ENCODE measurements at places on chromosomes 7 and 10. TPM values are rescaled to one million over a fixed set of nuclear protein-coding genes. Genes with fewer than 3 reads are reported as not detected.

NPC1L1 gene
- 3.3 TPM for polyA plus RNA-seq

COL13A1 gene
- 34.7 TPM for polyA plus RNA-seq

PHYHIPL gene
- 11.9 TPM for polyA plus RNA-seq

FUOM gene
- polyA plus RNA-seq = 22.1 TPM

TSPAN13 gene
- 24.6 TPM for polyA plus RNA-seq

CFAP70 gene
- 10.1 TPM for polyA plus RNA-seq

- DNase-seq = no peak
These were observed 58.1 kb downstream of the CAV1 start for GRCh38 chr7:116582806-116583444.

- DNase-seq = no peak
These were observed 364 bp downstream of the ZNF518A start for GRCh38 chr10:96130326-96130995.

GRCh38 chr10:62459500-62459899 lies 85.3 kb downstream of the ZNF365 start:
- DNase-seq = no peak

DNA sequence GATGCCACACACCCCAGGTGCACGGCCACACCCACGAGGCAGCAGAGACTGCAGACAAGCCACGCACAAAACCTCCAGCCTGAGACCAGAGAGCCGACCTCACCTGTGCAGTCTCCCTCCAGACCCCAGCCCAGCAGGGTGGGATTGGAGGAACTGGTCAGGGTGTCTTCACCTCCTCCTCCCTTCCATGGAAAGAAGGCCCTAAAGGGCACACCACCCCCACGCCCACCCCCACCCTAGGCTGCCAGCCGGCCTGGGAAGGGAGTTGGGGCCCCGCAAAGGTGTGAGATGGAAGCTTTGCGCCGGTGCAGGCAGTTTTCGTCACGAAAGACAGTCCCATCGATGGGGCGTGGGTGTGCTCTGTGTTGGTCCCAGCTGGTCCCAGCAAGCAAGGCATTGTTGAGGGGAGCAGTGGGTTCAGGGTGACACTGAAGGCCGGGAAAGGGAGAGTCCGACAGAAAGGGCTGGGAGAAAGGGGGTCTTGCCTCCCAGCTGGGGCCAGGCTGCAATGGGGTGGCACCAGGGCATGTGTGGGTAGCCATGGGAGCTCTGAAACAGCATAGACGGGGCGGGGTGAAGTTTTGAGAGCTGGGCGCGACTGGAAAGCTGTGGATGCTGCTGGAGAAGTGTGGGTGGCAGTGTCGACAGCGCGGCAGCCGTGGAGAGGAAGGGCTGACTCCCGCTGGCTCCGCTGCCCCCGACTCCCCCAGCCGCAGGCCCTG lies 349.2 kb downstream of the GLRX3 start:
- DNase-seq = no peak

- no peak for DNase-seq
These were observed 56.4 kb upstream of the ECHDC3 start for GRCh38 chr10:11685787-11686218.

DNA sequence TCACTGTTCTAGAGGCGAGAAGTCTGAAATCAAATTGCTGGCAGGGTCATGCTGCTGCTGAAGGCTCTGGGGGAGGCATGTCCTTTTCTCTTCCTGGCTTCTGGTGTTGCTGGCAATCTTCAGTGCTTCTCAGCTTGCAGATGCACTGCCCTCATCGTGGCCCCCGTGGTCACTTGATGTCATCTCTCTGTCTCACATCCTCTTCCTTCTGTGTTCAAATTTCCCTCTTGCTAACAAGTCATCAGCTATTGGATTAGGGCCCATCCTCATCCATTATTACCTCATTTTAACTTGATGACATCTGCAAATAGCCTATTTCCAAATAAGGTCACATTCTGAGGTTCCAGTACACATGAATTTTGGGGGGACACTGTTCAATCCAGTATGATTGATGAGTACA lies 36.6 kb upstream of the SRGN start:
- no peak for DNase-seq

DNA sequence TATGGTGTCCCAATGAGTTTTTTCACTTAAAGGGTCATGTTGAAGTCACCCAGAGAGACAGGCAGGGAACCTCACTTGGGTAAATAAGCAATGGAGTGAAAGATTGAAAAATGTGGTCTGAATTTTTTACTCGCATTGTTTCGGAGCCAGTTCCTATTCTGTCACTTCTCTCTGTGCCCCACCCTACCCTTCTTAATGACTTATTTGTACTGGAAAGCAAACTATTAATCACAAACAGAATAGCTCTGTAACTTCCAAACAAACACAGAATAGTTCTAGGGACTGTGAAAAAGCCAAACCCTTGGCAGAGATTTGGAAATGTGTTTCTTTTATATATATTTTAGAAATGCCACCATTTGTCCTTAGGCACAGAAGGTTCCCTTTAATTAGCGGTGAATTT lies 76.0 kb downstream of the LRMDA start:
- DNase-seq = no peak

- DNase-seq = no peak
These were observed 65.6 kb downstream of the DOCK4 start for GRCh38 chr7:112140600-112140999.

DNA sequence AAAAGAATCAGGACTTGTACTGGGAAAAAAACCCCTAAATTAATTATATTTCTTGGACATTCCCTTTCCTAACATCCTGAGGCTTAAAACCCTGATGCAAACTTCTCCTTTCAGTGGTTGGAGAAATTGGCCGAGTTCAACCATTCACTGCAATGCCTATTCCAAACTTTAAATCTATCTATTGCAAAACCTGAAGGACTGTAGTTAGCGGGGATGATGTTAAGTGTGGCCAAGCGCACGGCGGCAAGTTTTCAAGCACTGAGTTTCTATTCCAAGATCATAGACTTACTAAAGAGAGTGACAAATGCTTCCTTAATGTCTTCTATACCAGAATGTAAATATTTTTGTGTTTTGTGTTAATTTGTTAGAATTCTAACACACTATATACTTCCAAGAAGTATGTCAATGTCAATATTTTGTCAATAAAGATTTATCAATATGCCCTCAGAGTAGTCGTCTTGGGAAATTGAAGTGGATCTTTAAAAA lies 6.6 kb downstream of the EMX2 start:
- DNase-seq = no peak

DNA sequence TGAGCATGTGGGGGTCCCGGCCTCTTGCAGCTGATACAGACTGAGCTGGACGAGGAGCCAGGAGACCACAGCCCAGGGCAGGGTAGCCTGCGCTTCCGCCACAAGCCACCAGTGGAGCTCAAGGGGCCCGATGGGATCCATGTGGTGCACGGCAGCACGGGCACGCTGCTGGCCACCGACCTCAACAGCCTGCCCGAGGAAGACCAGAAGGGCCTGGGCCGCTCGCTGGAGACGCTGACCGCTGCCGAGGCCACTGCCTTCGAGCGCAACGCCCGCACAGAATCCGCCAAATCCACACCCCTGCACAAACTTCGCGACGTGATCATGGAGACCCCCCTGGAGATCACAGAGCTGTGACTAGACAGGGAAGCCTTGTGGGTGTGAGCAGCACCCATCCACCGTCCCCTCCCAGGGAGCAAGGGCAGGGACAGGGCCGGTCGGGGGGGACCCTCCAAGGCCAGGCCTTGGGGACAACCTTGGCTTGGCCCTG lies 36.1 kb downstream of the PSAP start:
- no peak for DNase-seq

DNA sequence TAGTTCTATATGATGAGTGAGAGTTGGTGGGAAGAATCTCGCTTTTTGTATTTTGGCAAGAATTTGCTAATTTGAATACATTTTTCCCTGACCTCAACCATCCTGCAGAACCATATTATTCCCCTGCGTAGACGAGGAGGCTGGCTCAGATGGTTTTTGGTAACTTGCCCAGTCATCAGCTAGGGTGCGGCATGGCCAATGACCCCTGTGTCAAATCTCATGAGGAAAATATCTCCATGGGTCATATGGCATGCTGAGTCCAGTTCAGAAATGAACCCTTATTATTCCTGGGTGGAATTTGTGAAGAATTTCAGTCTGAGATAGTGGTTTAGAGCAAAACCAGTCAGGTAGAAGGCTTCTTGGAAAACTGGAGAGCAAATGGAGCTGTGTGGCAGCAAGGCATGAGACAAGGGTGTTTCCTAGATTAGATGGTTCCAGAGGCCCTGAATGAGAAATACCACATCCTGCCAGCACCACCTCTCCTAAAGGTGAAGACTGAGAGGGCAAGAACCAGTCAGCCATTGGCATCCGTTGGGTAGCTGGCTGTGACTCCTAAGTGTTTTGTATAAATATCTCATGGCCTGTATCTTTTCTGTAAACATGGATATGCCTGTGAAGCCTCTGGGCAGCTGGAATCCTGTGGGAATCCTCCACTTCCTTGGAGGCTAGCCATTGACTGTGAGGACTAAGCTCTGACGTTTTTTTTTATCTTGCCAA lies 5.8 kb upstream of the UPP1 start:
- DNase-seq = no peak

DNA sequence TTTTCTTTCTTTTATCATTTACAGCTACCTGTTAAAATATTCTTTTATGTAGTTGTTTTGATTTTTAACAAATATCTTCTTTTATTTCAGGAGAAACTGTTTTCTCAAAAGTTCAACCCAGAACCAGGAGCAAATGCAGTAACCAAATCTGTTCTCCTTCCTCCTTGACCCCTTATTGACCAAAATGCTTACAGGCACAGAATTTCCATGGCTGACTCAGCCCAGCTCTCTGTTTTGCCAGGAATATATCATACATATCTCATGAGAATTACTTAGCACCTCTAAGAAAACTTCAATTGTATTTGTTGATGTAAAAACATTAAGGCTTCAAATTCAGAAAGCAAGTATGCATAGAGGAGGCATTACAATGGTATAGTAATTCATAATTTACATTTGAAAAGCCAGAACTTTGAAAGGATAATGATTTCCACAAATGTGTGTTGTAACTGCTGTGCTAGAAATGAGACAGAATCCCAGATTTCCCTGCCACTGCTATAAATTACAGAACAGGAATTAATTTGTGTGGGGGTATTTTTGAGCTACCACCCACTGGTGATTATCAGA lies 2.2 kb downstream of the GSAP start:
- DNase-seq = no peak

GRCh38 chr10:21832821-21833130 lies 170.8 kb downstream of the DNAJC1 start:
- DNase-seq = no peak

DNA sequence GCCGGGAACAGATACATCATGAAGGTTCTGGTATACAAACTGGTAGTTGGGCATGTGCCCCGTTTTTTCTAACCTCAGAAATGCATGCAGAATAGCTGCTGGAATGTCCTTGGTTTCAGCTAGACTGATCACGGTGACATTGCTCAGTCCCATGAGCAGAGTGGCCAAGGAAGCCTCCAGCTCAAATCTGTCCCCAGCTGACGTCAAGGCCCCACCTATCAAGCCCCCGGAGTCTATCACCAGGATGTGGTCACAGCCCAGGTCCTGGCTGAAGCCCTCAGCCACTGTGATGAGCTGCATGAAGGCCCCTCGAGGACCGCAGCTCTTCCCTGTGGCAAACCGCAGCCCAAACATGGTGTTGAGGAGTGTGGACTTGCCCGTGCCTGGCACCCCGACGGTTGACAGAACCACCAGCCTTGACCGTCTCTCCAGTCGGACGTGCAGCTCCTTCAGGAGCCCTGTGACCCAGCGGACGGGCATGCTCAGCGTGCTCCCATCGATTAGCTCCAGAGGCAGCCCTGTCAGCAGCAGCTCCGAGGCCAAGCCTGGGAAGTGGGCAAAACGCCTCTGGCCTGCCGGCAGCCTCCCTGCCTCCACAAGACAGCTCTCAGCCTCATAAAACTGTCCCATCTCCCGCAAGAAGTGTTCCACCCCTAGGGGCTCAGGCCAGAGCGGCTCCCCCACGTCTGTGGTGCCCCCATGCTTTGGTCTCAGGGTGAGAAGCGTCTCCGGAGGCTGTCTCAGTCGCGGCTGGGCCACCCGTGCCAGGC lies 7.8 kb upstream of the MRPS24 start:
- no peak for DNase-seq

- no peak for DNase-seq
These were observed 240.9 kb upstream of the PTER start for GRCh38 chr10:16195894-16196293.

DNA sequence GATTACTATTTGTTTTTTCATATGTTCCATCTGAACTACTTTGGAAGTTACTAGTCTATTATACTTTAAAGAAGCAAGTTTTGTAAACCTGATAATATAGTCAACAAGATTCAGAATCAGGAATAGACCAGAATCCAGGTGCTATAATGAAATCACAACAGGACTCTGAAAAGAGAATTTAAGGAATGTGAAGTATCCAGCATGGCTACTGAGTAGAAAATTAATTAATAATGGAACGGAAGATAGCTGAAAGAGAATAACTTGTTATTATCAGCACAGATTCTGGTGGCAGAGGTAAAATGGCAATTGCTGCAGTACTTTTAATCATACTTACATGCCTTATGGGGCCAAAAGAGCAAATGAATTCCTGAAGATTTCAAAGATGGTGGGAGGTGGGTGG lies 43.1 kb upstream of the CHCHD3 start:
- DNase-seq = no peak

GRCh38 chr7:26964156-26964808 lies 99.9 kb upstream of the SKAP2 start:
- DNase-seq = no peak

GRCh38 chr10:91602868-91603568 lies 29.9 kb downstream of the PPP1R3C start:
- no peak for DNase-seq

- no peak for DNase-seq
These were observed 45.8 kb upstream of the PLEKHA1 start for GRCh38 chr10:122328676-122329075.

DNA sequence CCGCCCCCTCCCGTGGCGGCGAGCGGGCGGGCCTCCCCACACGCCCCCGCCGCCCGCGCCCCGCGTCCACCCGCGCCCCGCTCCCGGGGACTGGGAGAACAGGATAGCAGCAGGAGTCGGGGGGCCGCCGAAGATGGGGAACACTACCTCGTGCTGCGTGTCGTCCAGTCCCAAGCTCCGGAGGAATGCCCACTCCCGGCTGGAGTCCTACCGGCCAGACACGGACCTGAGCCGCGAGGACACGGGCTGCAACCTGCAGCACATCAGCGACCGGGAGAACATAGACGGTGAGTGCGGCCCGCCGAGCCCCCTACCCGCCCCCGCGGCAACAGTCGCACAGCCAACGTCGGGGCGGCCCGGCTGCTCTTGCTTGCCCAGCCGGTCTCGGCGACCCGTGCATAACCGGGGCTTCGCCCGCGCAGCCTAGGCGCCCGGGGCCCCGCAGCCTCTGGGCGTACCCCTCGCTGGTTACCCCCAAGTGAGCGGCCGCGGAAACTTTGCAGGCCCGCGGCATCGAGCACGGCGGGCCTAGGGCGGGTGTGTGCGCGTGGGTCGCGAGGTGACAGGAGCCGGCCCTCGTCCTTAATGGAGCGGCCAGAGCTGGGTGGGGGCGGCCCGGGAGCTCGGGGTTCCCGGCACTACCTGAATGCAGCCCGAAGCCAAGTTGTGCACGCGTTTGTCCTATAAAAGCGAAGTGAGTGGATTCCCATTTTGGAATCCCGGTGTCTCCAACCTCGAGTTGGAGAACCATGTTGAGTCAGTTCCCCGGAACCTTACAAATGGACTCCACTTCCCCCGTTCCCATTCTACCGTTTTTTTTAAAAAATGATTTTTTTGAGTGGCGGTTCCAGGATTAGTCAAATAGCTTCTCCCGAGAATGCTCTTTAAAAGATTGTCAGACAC lies 863 bp downstream of the CCNY start:
- DNase-seq = no peak

- DNase-seq = no peak
These were observed 24.8 kb upstream of the EIF5AL1 start for GRCh38 chr10:79487296-79488194.
